ENCODE measurements at places on chromosomes 6 and 20. TPM values are rescaled to one million over a fixed set of nuclear protein-coding genes. Genes with fewer than 3 reads are reported as not detected.

BYSL gene
- 8.4 TPM for total RNA-seq

KCNK15 gene
- 0.25 TPM for total RNA-seq

KCNK5 gene
- total RNA-seq, result 0.50 TPM

LY6G6F gene
- not detected for total RNA-seq

OR2H2 gene
- total RNA-seq, result not detected

- peak; percentile 49 for DNase-seq
Measured at GRCh38 chr20:33812152-33812849, 1.2 kb downstream of the CHMP4B start.

- DNase-seq, result no peak
Measured at GRCh38 chr6:100453701-100454521, 10.8 kb downstream of the SIM1 start.

- no peak for DNase-seq
Measured at GRCh38 chr6:128694303-128695009, 174.1 kb upstream of the PTPRK start.

- no peak for DNase-seq
Measured at GRCh38 chr6:160215232-160215631, 43.4 kb downstream of the SLC22A2 start.

GRCh38 chr6:151882206-151882605 lies 74.7 kb downstream of the ESR1 start:
- no peak for DNase-seq

DNA sequence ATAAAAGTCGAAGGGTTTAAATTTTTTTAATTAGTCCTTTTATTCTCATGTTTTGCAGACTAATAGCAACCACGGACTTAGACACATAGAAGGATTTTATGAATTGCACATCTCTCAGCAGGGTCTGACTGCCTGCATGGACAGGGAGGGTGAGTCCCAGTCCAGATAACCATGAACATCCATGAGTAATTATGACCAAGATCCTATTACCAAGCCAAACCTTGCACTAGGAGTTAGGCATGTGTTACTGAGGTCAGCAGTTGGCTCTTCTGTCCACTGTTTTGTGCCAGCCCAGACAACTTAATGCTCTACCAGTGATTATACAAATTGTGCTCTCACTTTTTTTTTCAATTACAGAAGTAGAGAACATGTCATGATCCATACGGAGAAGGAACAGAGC lies 211.2 kb downstream of the MAFB start:
- DNase-seq, result no peak

DNA sequence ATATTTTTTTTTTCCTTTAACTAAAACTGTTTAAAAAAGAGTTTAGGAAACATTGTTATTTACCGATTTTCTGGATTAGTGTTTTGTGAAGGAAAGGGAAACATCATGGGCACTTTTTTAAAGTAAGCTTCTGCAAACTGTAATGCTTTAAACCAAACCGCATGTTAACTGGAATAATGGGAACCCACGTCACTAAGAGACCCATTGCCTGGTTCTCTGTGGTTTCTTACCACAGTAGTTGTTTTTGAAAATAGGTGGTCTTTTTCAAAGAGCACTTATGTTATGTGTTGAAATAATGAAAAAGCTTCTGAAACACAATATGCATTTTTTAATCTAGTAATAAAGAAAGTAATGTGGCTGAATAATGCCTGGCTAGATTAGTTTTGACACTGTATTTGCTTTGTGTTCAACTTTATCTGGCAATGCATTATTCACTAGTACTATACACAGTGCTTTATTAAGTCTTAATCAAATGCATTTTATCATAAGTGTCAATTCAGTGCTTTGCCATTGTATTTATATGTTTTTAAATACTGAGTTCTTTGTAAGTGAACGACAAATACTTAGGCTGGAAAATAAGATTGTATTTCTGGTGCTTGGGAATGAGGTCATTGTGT lies 754.1 kb upstream of the FLRT3 start:
- no peak for DNase-seq

DNA sequence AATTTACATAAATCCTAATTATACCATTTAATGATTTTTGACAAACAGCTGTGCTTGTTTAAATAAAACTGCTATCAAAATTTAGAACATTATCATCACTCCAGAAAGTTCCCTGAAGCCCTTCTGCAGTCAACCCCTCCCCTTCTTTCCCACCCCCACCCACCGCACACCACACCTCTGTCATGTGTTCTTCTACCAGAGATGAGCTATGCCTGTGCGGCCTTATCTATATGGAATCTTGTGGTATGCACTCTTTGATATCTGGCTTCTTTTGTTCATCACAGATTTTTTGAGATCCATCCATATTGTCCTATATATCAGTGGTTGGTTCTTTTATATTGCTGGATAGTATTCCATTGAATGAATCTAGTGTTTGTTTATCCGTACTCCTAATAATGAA lies 7.2 kb downstream of the MYLIP start:
- no peak for DNase-seq

All from left ventricle myocardium superior (tissue), 1 donor.